Right forelimb (tissue), 1 donor: ENCODE measurements at places on chromosomes 6 and 20.

- no peak for DNase-seq
Observed at GRCh38 chr20:60063048-60063451, 104.8 kb downstream of the CDH26 start.

DNA sequence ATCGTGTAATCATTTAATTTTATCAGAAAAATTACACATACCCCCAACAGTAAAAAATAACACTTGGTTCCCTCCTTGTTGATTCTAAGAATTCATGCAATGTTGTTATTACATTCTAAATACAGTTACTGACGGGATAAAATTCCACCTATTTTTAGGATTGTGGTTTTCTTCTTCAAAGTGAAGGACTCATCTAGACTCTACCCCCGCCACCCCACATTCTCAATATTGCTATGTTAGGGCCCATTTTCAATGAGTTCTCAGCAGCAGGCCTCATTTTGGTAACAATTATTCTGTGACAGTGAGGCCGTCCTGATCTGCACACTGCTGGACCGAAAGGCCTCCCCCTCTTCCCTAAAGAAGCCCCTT is 43.5 kb downstream of the PREX1 start:
- no peak for DNase-seq

DNA sequence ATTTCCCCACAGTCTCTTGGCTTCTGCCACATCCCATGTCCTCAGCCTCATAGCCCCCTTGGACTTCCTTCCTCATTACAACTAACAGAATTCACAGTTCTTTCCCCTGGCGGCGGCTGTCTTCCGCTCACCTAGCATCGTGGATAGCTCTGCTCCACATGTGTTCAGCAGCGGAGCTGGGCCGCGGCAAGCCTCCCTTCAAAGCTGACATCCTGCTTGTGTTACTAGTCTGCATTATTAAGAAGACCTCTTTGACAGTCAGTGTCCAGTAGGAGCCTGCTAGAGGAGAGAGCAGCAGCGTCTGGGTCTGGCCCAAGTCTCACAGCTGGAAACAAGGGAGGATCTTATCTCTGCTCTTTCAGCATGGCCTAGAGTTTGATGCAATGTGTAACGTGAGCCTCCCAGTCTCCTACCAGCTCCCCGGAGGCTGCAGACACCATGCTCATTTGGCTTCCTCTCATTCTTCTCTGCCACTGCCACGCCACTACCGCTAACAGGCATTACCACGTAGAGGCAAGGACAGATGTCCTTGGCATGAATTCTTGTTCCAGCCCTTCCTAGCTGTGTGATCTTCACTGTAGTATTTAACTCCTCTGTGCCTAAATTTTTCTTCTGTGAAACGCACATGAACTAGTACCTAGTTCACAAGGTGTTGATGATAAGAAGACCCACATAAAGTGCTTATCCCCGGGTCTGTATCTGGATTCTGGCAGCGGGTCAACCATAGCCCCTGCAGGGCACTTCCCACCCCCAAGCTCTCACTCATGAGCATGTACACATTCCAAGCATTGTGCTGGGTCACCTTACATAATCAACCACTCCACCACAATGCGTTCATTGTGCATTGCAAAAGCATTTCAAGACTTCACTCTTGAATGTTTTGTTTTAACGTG is 107.1 kb upstream of the BACH2 start:
- DNase-seq, result no peak

GRCh38 chr6:22101163-22101562 is 195.7 kb downstream of the PRL start:
- DNase-seq, result no peak

DNA sequence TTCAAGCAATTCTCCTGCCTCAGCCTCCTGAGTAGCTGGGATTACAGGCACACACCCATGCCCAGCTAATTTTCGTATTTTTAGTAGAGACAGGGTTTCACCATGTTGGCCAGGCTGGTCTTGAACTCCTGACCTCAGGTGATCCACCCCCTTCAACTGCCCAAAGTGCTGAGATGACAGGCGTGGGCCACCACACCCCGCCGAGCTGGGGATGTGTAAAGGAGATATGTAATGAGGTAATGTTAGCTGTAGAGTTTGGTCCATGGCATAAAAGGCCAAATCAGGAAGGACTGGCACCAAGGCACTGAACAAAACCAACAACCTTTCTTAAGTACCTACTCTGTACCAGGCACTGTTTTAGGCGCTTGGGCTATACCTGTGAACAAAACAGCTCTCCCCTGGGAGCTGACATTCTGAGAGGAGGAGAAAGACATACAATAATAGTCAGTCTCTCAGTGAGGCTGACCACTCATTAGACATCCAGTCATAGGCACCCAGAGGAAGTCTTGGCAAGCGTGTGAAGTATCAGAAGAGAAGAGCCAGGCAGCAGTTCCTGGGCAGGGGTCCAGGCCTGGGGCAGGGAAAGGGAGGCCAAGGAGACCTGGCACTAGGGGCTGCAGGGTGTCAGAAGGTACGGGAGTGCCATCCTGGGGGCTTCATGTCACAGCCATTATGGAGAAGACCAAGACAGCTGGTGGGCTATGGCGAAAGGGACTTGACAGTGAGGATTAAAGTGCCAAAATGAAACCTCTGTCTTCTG is 164.8 kb upstream of the DTNBP1 start:
- no peak for DNase-seq

DNA sequence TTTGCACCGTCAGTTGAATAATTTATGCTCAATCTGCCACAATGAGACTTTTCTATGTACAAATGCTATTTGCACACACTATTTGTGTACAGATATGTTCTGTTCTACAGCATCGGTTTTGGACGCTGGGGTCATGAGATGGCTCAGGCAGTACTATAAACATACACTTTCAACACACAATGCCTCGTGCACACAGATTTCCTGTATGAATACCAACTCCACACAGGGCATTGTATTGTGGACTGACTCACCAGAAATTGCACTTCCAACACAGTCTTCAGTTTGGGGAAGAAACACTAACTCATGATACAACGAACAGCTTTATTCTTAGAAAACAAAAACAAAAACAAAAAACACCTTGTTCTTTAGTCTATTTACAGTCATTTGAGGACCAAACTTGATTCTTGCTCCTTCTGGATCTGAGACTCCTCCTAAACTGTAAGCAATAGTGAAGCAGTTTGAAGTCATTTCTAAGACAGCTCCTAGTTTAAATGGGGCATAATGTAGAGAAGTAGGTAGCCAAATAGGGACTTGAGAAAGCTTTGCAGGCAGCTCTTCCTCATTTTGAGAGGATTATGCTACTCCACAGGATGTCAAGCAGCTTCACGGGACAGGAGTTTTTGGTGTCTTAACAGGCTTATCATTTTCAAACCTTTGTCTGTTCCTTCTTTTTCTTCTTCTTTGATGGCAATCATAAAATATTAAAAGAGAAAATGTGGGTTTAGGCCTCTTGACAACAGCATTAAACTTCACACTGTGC is 33.7 kb downstream of the GJA10 start:
- no peak for DNase-seq

DNA sequence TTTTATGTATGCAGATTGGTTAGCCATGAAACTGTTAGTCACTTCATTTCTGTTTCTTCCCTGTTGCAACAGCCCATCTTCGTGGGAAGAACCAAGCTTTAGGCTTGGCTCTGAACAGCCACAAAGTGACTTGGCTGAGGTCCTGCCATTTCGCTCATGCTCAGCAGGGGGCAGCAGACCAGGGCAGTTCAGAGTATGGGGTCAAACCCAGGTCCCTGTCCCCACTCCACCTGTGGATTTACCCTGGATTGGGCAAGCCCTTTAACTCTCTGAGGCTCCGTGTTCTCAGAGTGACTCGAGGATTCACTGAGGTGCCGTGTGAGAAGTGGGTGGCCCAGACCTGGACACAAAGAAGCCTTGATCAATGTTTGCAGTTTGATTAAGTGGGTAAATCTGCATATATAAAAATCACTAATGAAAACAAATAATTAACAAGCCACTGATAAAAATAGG is 19.8 kb upstream of the MAP1LC3A start:
- no peak for DNase-seq

DNA sequence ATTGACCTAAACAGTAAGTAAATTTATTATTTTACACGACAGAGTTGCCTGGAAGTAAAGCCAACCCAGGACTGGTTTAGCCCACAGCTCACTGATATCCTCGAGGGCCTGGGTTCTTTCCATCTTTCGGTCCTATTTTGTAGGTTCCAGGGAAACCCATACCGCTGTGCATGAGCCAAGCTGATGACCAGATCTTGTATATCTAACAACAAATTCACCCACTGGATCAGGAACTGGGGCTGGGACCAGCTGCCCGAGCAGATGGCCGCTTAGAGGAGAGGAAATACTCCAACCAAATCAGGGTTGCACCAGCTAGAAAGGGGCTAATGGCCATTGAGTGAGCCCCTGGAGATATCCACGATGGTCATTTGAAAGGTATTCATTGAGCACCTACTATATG is 139.2 kb downstream of the BACH2 start:
- DNase-seq, result no peak

DNA sequence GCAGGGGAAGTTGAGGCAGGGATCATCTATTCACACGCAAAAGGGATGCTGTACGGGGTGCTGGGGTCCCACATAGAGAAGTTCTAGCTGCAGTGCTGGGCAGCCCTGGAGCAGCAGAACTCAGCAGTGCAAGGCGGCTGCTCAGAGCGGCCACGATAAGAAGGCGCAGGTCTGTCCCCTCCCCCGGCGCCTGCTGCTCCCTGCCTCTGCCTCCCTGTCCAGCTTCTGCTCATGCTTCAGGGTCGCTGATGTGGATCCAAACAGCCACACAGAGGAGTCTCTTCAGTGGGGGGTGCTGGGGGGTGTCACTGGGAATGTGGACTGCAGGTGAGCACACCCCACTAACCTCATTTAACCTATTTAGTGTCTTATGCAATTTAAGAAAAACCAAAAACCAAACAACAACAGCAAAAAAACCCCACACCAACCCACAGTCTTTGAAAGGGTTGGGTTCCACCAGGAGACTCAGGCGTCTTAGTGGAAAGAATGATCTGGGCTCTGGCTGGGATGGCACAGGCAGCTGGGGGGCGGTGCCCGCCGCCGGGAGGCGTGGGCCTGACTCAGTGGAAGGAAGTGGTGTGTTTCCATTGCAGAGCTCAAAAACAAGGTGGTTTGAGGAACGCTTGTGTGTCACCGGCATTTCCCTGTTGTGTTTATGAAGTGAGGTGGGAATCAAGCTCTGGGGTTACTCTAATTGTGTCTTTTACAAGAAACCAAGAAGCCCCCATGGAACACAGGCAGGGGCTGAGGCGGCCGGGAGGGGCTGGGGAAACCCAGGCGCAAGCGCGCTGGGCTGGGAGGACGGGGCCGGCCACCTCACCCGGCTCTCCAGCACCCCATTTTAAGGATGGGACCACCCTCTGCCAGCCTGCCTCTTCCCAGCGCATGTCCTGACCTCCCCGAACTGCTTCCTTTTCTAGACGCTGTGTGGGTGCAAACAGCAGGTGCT is 55.1 kb downstream of the IRF4 start:
- no peak for DNase-seq

DNA sequence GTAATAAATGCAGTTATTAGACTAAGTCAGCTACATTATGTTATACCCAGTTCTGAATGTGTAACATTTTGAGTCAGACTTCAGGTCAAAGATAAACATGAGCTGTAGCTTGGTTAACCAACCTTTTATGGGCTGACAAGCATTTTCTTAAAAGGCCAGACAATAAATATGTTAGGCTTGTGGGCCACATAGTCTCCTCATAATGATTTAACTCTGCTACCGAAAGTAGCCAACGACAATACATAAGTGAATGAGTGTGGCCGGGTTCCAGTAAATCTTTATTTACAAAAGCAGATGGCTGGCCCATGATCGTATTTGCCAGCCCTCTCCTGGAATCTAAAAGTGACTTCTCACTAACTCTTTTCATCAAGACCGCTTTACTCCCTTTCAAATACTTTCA is 49.9 kb downstream of the ATG5 start:
- DNase-seq, result no peak

- no peak for DNase-seq
Observed at GRCh38 chr6:85920782-85921181, 278.1 kb upstream of the SYNCRIP start.

DNA sequence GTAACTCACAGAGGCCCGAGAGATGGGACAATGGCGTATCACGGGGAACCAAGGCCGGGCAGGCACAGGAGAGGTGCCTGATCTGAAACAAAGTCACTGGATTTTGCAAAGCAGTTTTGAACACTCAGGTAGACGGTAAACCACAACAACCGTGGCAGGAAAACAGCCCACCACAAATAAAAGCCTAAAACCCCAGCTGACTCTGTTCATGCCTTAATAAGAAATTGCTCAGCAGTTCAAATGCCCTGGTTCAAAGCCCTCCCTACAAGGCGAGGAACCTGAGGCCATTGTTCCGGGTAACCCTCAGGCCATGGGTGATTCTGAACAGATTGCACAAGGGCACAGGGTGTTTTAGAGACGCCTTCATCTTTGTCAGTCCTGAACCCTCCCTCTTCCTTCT is 114.2 kb downstream of the MAP3K7 start:
- DNase-seq, result no peak
